ENCODE measurements at places on chromosomes 5 and 9. TPM values are rescaled to one million over a fixed set of nuclear protein-coding genes. Genes with fewer than 3 reads are reported as not detected.

DNA sequence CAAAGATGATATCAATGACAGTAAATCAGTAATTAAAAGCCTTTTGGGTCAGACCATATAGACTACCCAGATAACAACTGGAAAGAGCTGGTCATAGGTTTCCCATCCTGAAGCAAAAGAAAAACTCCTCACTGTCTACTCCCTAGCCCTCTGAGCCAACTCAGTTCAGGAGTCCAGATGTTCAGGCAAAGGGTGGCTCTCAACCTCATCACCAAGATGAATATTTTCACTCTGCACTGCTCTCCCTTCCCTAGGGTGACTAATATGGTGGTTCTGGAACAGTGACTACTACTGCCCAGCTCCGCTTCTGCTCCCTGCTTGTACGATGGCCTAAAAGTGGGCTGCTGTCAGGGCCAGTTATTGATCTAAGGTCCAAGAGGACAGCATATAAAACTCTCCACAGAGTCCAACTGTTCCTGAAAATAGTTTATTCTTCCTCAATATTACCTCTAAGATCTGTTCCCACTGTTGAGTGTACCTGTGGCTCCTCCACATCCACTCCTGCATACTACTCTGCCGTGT is 263.4 kb upstream of the SLC30A5 start:
- no peak for DNase-seq

MAMDC2 gene
- 4.2 TPM for total RNA-seq

GRCh38 chr5:173326501-173326960 is 1.7 kb downstream of the STC2 start:
- peak; percentile 96 for DNase-seq

- DNase-seq: no peak
Measured at GRCh38 chr5:75672616-75673015, 44.6 kb downstream of the POC5 start.

- no peak for DNase-seq
Measured at GRCh38 chr5:63811961-63812360, 150.3 kb downstream of the HTR1A start.
